Right atrium auricular region (tissue), 2 donors: ENCODE measurements at places on chromosomes 5 and 9.
A peak's percentile ranks its signal among the peaks of the same experiment; 100 is the strongest.

GRCh38 chr9:77013932-77014596, 5.4 kb upstream of the FOXB2 start:
- DNase-seq: peak; percentile 5

DNA sequence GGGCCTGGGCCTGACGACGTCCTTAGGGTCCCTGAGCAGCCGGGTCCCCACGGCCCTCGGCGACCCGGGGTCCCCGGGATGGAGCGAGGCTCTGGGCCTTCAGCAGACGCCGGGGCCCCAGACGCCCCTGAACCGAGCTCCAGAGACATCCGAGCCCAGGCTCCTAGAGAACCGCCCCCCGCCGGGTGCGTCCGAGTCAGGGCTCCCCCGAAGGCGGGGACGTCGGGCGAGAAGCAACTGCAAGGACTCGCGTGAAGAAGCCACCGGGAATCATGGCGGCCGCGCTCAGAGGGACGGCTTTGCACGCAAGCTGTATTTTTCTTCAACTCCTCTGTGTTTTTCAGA, 25.5 kb downstream of the IRX4 start:
- DNase-seq: no peak

GRCh38 chr5:132411304-132412013, 41.9 kb downstream of the SLC22A5 start:
- no peak for DNase-seq

GRCh38 chr9:128819716-128820664, 1.7 kb downstream of the ENDOG start:
- peak; percentile 71 for DNase-seq

GRCh38 chr5:150155258-150156026, at the start of gene PDGFRB:
PDGFRB (minus strand) TSS chr5:150155845; CDS start chr5:150137047, 18,798 bp downstream.
- peak; percentile 92 for DNase-seq
